Karpas-422 (cell line): ENCODE measurements at places on chromosomes 13 and 19.

- no peaks in the 10 kb centered on the region for H3K36me3 ChIP-seq
- DNase-seq, result no peak
- no peak overlapping the region for H3K27ac ChIP-seq
- no peaks in the 10 kb centered on the region for H3K27me3 ChIP-seq
- no peaks in the 10 kb centered on the region for H3K4me1 ChIP-seq
- no peak overlapping the region for H3K4me3 ChIP-seq
Observed at GRCh38 chr13:110263888-110264287, 43.1 kb downstream of the COL4A1 start.

DNA sequence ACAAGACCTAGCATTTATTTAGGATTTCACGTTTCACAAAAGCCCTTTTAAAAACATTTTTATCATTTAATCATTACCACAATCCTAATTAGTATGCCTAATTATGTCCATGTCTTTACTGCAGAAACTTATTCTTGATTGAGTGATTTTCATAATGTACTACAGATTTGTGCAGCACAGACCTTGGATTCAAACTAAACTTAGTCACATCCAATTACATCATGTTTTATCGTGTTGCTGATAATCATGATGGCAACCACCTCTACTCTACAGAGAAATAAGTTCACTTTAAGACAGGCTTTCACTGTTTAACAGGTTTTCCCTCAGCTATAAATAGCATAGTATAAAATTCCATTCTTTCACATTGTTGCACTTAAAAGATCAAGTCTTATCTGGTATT lies 240.9 kb upstream of the RFC3 start:
- H3K27me3 ChIP-seq, result no peaks in the 10 kb centered on the region
- no peak for DNase-seq
- H3K4me3 ChIP-seq, result no peak overlapping the region
- no peaks in the 10 kb centered on the region for H3K36me3 ChIP-seq
- peaks cover 7% of the 10 kb centered on the region; the same call in 1 of the 2 replicates for H3K4me1 ChIP-seq

GRCh38 chr13:105545811-105546210 lies 989.7 kb downstream of the EFNB2 start:
- no peak overlapping the region for H3K4me3 ChIP-seq
- H3K27ac ChIP-seq, result no peak overlapping the region
- H3K4me1 ChIP-seq, result no peaks in the 10 kb centered on the region
- no peaks in the 10 kb centered on the region for H3K27me3 ChIP-seq

DNA sequence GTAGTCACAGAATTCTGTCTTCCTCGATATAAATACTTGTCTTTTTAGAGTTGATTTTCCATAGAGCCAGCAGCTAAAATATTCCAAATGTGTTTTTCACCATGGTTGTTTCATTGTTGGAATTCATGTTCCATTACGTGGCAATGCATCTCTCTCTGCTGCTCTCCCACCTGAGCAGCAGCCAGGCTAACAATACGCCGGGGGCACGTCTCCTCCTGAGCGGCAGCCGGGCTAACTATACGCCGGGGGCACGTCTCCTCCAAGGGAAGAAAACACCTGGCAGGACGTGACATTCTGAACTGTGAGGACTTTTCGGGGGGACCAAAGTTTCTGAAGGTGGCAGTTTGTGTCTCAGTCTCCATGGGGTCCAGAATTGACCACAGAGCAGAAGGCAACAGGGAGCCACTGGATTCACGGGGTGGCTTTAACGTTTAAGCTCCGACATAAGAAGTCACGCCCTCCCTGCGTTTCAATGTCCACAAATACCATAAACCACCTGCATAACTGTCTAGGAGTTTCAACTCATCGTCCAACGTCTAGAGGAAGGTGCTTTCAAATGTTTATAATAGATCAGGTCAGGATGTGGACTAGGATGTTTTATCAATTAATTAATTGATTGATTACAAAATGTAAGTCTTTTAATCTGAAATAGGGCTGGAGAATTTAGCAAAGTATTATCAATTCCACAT lies 15.1 kb downstream of the PLPP2 start:
- H3K4me3 ChIP-seq, result no peak overlapping the region
- no peaks in the 10 kb centered on the region for H3K27me3 ChIP-seq
- no peaks in the 10 kb centered on the region for H3K4me1 ChIP-seq

DNA sequence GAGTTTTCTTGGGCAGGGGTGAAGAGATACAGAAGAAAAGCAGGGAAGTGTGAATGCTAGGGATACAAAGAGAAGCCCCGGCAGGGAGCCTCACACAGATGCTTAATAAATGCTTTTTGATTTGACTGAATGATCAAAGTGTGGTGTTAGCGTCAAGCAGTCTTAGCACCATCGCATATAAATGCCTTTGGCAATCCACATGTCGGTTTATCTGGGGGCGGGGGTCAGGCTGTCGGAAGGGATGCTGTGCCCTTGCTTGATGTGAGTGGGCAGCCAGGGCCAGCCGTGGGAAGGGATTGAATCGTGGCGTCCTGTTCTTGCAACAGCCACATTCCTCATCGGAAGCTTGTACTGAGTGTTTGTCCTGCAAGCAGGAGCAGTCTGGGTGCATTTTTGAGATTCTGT lies 173.1 kb downstream of the LACC1 start:
- H3K27me3 ChIP-seq, result no peaks in the 10 kb centered on the region
- no peaks in the 10 kb centered on the region for H3K36me3 ChIP-seq
- H3K4me1 ChIP-seq, result no peaks in the 10 kb centered on the region
- DNase-seq, result no peak
- H3K27ac ChIP-seq, result no peak overlapping the region
- H3K4me3 ChIP-seq, result no peak overlapping the region

DNA sequence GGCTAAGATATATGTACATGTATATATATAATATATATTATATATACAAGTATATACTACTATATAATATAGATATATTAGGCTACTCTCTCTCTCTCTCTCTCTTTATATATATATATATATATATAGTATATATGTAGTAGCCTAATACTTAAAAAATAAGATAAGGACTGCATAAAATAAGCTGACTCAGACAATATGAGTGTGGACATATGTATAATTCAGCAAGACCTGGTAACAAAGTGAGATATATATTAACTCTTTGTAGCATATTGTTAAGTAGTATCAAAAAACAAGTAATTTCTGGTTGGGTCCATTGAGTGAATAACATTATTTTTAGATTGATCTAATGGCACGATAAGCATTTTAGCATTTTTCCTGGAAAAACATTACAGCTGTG lies 509.0 kb downstream of the GPC5 start:
- no peaks in the 10 kb centered on the region for H3K36me3 ChIP-seq
- H3K4me1 ChIP-seq, result no peaks in the 10 kb centered on the region
- DNase-seq, result no peak
- H3K27ac ChIP-seq, result no peak overlapping the region
- no peaks in the 10 kb centered on the region for H3K27me3 ChIP-seq
- no peak overlapping the region for H3K4me3 ChIP-seq

DNA sequence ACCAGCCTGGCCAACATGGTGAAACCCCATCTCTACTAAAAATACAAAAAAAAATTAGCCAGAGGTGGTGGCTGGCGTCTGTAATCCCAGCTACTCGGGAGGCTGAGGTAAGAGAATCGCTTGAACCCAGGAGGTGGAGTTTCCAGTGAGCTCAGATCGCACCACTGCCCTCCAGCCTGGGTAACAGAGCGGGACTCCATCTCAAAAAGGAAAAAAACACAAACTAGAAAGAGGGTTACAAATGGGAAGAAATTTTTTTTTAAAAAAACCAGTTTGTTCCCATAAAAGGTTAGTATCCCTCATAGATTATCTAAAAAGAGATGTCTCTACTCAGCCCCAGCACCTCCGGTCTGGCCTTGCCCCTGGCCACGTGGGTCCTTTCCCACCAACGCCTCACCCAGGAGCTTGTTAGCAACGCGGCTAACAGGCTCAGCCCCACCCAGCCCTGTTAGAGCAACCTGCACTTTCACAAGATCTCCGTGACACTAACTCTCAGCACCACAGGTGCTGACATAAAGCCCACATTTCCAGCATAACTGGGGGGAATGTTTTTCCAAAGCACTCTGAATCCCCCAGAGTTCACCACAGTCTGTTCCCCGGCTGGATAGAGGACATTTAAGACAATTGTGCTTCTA lies 4.3 kb downstream of the DMKN start:
- no peaks in the 10 kb centered on the region for H3K36me3 ChIP-seq
- peaks cover 7% of the 10 kb centered on the region for H3K4me1 ChIP-seq
- H3K4me3 ChIP-seq, result no peak overlapping the region
- no peak overlapping the region for H3K27ac ChIP-seq
- DNase-seq, result no peak

GRCh38 chr19:49097453-49098288 lies 12.4 kb downstream of the SNRNP70 start:
- peak; percentile 96 for DNase-seq
- no peak overlapping the region for H3K4me3 ChIP-seq
- H3K27ac ChIP-seq, result no peak overlapping the region

DNA sequence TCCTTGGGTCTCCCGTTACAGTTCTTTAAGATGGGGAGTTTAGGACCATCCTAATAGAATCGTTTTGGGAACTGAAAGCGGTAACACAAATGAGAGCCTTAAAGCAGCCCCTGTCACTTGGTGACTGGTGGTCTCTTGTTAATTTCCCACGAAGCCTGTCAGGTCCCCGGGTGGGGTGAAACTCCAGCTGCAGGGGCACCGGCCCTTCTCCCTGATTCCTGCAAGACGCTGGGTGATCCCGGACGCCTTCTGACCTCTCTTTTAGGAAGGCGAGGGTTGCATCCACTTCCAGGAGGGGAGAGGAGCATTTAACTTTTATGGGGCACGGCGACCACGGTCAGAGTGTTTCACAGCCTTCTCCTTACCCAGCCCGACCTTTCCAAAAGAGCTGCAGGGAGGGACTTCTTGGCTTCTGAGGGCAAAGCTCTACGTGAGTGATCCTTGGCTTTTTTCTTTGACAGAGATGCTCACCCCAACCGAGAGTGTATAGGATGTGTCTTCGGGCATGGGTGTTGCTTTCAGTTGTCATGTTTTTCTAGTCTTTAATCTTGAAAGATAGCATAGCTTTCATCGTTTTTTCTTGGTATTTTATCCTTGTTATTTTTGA lies 688 bp downstream of the ZNF225 start:
- DNase-seq, result peak; percentile 49
- H3K4me3 ChIP-seq, result peak overlapping the region; percentile 79
- H3K27ac ChIP-seq, result no peak overlapping the region
- H3K27me3 ChIP-seq, result no peaks in the 10 kb centered on the region
- H3K36me3 ChIP-seq, result peaks cover 7% of the 10 kb centered on the region

GRCh38 chr19:46635920-46636761 lies at the start of gene GNG8:
Gene GNG8, minus strand, starts transcription at chr19:46636202. Its CDS starts 1,520 bp downstream, at chr19:46634682.
- 0 out of 2 replicates have a peak, but pooled peaks cover 3% of the 10 kb centered on the region for H3K27me3 ChIP-seq
- H3K4me3 ChIP-seq, result peak within 1 kb of the TSS; percentile 25; the same call in 1 of the 2 replicates
- H3K4me1 ChIP-seq, result peaks cover 47% of the 10 kb centered on the region
- H3K27ac ChIP-seq, result no peak within 1 kb of the TSS
- no peaks in the 10 kb centered on the region for H3K36me3 ChIP-seq

GRCh38 chr19:32622002-32622401 lies 41.0 kb downstream of the PDCD5 start:
- no peak for DNase-seq
- H3K4me1 ChIP-seq, result no peaks in the 10 kb centered on the region
- no peak overlapping the region for H3K4me3 ChIP-seq
- no peak overlapping the region for H3K27ac ChIP-seq
- H3K27me3 ChIP-seq, result no peaks in the 10 kb centered on the region

- H3K36me3 ChIP-seq, result no peaks in the 10 kb centered on the region
- no peak overlapping the region for H3K4me3 ChIP-seq
- DNase-seq, result no peak
- H3K27ac ChIP-seq, result no peak overlapping the region
Observed at GRCh38 chr13:64248371-64249065, 2832.9 kb upstream of the PCDH20 start.

GRCh38 chr13:111539791-111540446 lies 219.5 kb downstream of the TEX29 start:
- H3K4me1 ChIP-seq, result no peaks in the 10 kb centered on the region
- no peak overlapping the region for H3K27ac ChIP-seq
- no peaks in the 10 kb centered on the region for H3K27me3 ChIP-seq
- no peak overlapping the region for H3K4me3 ChIP-seq

DNA sequence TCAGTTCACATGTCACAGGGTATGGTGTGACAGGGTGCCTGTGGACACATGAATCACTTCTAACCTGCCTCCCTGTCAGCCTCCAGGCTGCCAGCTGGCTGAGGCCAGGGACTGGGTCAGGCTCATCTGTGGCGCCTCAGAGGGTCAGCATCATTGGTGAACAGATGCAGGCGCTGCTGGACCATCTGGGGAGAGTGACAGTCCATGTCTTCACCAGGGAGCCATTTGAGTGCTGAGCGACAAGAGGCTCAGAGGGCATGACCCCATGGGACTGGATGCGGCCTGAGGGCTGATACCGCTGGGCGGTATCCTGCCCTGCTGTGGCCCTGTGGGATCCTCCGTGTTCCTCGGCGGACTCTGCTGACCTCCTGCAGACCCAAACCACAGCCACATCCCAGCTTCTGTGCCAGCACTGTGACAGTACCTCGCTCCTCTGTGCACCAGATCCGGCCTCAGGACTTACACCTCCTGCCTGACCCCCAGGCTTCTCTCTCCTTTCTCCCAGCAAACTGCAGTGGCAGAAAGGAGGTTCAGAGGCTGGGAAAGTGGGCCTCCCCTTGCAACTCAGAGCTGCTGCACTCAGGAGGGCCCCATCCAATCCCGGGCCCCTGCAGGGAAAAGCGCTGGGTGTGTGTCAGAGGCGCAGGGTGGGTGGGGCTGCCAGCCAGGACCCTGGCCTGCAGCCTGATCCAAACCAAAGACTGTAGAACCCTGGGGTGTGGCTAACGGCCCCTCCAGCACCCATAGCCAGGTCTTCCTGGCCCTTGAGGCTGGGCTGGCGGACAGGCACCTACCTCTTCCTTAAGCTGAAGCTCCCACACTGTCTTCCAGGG lies 10.2 kb downstream of the ACTMAP start:
- H3K4me1 ChIP-seq, result no peaks in the 10 kb centered on the region
- no peak overlapping the region for H3K27ac ChIP-seq
- H3K27me3 ChIP-seq, result no peaks in the 10 kb centered on the region
- H3K36me3 ChIP-seq, result 0 out of 2 replicates have a peak, but pooled peaks cover 2% of the 10 kb centered on the region

DNA sequence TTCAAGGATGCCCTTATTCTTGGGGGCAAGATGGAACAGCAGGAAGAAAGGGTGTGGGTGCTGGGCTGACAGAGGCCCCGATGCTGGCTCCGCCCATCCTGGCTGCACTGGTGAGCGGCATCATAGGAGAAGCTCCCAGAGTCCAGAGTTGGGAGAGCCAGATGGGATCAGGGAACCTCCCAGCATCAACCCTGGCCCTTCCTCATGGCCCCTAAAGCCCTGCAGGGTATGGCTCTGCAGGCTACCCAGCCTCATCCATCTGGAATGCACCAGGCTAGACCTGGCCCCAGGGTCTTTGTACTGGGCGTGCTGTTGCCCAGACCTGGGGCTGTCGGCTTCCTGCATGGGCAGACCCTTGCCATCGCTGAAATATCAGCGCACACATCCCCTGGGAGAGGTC lies 7.9 kb upstream of the ELL start:
- DNase-seq, result no peak
- H3K27me3 ChIP-seq, result no peaks in the 10 kb centered on the region
- H3K36me3 ChIP-seq, result no peaks in the 10 kb centered on the region
- no peak overlapping the region for H3K27ac ChIP-seq
- peaks cover under 1% of the 10 kb centered on the region for H3K4me1 ChIP-seq
